ENCODE measurements at places on chromosomes 16 and 17. TPM values are rescaled to one million over a fixed set of nuclear protein-coding genes. Genes with fewer than 3 reads are reported as not detected.

PRSS21 gene
- polyA plus RNA-seq = 0.77 TPM

CDH8 gene
- polyA plus RNA-seq = not detected

TM4SF5 gene
- polyA plus RNA-seq = 0.12 TPM

COPZ2 gene
- 49.1 TPM for polyA plus RNA-seq

SECTM1 gene
- polyA plus RNA-seq = 16.4 TPM

CES1 gene
- polyA plus RNA-seq = 5.9 TPM

All from adipose tissue (tissue), 3 donors.